ENCODE measurements at places on chromosomes 2 and 18.

- DNase-seq = no peak
Measured at GRCh38 chr2:130918393-130918792, 81.7 kb downstream of the ARHGEF4 start.

DNA sequence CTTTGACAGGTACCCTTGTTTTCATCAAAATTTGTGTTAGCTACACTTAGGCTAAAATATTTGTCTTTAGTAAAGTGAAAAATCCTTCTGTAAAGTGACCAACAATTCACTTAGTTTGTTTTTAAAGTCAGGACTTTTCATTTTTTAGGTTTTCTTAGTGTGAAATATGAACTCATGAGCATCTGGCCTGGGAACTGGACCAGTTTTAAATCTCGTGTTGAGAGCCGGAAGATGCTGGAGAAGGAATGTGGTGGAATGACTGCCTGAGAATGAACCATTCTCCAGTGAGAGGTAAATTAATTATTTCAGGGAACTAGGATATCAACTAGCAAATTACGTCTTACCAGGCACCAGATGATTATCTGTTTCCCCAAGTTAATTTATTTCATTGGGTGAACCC lies 305.7 kb downstream of the AGPS start:
- no peak for DNase-seq

DNA sequence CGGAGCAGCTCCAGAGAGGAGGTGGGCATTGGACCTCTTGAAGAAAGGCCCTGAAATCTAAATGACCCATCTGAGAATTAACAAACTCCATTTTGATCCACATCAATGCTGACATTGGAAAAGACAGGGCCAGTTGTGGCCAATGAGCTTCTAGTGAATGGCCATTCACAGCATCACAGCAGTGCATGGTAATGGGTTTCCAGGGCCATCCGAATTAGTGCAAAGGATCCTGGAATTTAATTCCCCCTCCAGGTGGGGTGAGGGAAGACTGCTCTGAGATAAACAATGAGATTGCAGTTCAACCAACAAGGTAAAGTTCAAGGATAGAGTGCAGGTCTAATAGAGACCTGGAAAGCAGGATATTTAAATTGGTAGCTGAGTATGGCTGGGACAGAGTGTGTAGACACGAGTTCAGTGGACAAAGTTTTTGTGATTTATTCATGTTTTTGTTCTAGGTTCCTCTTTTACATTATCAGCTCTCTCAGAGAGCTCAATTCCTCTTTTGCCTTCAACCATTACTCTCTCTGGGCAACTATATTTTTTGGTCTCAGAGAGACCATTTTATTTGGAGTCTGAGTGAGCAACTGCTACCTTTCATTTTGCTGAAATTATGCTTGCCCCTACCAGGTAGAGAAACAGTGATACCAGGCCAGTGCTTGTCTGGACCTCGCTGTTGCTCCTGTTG lies 5.0 kb downstream of the TACR1 start:
- no peak for DNase-seq

GRCh38 chr2:140882671-140883620 lies 1247.9 kb downstream of the LRP1B start:
- no peak for DNase-seq

GRCh38 chr18:36461551-36461987 lies 164.1 kb downstream of the FHOD3 start:
- no peak for DNase-seq

GRCh38 chr2:26330114-26330549 lies 15.8 kb upstream of the SELENOI start:
- peak; percentile 90 for DNase-seq

DNA sequence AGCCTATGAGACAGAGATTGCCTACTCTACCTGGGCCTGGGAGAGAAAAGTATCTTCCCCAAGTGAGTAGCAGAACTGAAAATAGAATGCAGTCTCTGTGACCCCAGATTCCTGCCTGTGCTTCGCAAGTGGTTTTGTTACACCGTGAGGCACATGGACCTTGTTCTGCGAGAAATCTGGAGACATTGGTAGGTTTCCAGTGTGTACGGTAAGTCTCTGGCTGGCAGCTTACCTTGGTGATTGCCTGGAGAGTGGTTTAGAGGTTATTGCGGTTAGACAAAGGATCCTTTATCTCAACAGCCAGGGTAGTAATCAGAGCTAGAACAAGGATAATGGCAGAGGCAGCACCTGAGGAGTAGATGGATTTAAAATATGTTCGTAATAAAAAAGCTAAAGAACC lies 606.0 kb upstream of the GCFC2 start:
- no peak for DNase-seq

DNA sequence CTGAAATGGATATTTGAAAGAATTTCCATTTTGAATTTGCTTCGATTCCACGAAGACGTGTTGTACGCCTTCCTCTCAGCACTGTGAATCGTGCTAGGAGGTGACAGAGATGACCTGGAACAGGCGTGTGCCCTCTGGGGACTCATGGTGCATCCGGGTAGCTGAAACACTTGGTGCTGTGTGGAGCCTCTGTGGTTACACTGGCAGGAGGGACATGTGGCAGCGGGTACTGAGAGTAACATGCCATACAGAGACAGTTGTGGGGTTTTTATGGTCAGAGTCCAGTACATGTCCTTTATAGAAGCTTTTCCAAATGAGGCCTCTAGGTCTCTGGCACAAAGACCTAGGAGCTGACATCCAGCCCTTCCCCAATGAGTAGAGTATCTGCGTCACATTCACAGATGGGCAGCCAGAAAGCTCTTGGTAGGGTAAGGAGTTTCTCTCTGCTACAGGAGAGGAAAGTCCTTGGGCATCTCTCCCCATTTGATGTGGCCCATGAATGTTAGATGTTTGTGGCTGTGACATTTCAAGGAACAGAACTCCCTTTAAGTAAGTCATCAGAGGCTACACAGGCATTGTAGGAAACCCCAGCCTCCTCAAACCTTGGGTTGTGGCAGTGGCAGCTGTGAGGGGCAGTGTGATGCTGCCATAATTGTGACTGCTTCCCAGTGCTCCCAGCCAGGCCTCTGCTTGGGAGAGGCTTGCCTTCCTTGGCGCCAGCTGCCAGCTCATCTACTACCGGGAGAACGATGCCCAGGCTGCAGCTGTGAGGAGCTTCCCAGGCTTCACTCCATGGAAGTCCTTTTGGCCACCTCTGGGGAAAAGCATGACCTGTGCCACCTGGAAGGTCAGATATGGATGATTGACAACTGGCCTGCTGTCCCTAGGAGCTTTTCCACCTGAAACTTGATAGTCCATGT lies 80.6 kb downstream of the ACOXL start:
- no peak for DNase-seq

DNA sequence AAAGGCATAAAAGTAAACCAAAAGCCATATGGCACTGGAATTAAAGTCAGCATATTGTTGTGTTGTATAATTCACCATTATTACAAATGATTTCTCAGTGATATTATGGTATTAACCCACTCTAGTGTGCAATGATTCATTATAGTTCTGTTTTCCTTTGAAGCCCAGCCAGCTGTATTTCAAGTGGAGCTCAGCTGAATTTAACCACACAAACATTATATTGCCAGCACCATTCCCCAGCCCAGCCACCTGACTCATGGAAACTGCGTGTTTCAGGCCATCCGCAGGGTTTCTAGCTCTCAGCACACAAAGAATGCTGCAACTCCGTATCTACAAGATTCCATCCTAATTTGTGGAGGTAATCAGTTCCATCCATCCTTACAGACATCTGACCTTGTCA lies 166.8 kb upstream of the CHAC2 start:
- no peak for DNase-seq

- DNase-seq = peak; percentile 53
Measured at GRCh38 chr2:207746131-207746530, 23.6 kb downstream of the FZD5 start.

DNA sequence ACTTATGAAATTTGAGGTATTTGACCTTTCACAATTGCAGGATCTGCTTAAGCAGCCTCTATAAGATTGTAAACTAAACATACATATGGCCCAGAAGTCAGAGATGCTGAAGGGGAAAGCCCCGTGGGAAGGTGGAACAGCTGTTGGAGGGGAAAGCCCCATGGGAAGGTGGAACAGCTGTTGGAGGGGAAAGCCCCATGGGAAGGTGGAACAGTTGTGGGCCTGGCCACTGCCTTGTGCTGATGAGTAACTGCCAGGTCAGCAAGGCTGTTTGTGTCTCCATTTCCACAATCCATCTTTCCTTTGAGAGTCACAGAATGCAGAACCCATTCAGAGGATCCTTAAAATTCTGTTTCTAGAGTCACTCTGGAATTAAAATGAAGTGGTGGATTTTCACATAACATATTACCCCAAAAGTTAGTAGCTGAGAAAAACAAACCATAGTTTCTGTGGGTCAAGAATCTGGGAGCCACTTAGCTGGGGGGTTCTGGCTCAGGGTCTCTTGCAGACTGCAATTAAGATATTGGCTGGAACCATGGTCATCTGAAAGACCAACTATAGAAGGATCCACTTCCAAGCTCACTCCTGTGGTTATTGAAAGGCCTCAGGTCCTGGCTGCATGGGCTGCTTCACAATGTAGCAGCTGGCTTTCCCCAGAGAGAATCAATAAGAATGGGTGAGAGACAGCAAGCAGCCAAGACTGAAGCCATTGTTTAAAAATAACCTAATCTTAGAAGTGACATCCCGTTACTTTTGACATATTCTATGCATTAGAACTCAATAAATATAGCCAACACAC lies 86.6 kb upstream of the CAVIN2 start:
- DNase-seq = no peak

- peak; percentile 74 for DNase-seq
Measured at GRCh38 chr18:45775241-45775676, 50.2 kb upstream of the SIGLEC15 start.
